NK-92 treated with Interleukin-12 subunit alpha and Interleukin-12 subunit beta, amount 100 ng/mL, for 24 hours (cell line): ENCODE measurements at places on chromosomes 3 and 15.

DNA sequence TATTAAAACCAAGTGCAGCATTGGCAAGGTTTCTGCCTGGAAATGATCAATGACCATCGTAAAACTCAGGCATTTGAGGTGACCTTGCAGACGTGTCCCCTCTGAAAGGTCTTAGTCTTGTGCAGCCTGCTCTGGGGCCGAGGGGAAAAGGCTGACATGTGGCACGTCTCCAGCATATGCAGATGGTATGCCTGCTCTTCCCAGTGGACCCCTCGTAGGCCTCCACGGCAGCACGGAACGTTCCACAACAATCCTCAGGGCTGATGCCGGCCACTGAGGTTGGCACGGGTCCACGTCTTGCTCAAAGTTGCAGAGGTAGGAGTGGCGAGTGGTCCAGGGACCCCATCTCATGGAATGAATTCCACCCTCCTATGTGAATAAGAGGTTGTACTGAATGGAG lies 247.5 kb upstream of the LYSMD4 start:
- DNase-seq, result no peak

GRCh38 chr3:131109156-131109555 lies 82.5 kb downstream of the NEK11 start:
- no peak for DNase-seq

GRCh38 chr15:39851500-39852092 lies 68.5 kb downstream of the GPR176 start:
- no peak for DNase-seq

DNA sequence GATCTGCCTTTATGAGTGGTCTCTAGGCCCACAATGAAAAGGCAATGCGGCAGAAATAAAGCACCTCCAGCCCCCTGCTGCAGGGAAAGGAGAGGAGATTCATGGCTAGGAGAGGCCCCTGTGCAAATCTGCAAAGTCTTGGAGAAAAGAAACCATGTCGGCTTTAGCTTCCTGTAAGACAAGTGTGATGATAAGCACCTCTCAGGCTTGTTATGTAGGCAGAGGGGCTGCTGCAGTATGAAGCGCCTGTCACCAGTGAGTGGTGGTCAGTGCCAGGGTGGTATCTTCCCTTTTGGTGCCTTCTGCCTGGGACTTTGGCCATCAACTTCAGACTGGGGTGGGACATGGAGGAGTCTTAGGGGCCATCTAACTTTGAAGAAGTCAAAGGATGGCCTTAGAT lies 59.2 kb upstream of the ARHGEF3 start:
- DNase-seq, result no peak

GRCh38 chr3:193788189-193788991 lies 195.4 kb downstream of the OPA1 start:
- no peak for DNase-seq

DNA sequence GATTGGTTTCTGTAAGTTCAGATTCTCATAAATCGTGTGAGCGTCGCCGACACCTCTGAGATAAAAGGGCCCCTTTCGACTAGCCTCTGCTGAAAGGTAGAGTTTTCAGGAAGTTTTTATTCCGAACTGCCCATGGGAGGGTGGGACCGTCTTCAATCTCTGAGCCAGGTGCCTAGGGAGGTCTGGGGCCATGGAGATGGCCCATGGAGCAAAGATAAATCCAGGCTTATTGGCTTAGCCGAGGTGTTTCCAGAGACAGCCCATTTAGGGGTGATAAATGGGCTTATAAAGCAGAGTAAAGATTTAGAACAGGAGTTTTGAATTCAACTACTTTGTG lies 442 bp downstream of the QTRT2 start:
- no peak for DNase-seq

DNA sequence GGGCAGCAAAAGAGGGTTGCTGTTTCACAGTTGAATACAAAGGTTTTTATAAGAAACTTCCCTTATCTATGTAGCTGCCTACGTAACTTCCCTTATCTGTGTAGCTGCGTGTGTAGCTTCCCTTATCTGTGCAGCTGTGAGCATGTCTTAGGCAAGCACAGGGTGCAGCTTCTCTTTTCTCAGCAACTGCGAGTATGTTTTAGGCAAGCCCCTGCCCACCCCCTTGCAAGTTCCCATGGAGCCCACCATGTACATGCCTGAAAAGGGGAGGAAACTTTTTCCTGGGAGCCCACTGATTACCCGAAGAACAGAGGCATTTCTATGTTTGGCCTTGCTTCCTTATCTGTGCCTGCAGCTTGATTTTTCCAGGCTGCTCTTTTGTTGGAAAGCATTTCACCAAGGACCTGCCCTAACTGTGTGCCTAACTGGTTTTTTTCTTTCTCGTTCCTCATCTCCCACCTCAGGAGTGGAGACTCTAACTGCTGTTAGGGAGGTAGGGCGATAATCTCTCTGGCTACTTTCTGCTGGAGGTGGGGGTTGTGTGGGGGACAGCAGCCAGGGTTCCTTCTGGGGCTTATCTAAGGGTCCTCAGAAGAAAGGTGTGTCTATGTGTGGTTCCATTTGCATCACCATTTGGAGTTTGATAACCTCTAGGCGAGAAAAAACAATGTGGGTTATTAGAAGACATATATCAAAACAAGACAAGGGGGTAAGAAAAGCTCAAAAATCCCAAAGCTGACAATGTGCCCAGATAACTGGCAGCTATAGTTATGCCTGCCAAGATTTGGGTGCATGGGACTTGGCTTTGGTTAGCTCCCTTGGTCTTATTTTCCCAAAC lies 26.0 kb downstream of the SORD start:
- DNase-seq, result no peak

DNA sequence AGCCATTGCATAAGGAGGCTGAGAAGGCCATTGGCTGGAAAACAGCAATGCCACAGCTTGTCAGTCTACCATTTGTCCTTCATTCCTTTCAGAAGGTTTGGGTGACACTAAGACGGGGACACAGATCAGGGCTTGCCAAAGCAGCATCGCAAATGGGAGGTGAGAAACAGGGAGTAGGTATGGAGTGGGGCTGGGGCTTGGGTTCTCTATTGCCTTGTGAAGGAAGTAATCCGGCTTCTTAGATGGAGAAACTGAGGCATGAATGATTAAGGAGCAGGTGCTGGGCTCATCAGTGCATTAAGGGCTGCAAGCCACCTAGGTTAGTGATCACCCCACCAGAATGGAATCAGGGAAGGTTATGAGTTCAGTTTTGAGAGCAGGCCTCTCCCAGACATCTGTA lies 115.6 kb upstream of the NMNAT3 start:
- DNase-seq, result no peak

GRCh38 chr3:160393346-160394008 lies 5.5 kb downstream of the IFT80 start:
- DNase-seq, result no peak

GRCh38 chr3:187618722-187619121 lies 51.5 kb downstream of the SST start:
- no peak for DNase-seq

GRCh38 chr3:107629566-107629965 lies 106.8 kb downstream of the BBX start:
- DNase-seq, result no peak

DNA sequence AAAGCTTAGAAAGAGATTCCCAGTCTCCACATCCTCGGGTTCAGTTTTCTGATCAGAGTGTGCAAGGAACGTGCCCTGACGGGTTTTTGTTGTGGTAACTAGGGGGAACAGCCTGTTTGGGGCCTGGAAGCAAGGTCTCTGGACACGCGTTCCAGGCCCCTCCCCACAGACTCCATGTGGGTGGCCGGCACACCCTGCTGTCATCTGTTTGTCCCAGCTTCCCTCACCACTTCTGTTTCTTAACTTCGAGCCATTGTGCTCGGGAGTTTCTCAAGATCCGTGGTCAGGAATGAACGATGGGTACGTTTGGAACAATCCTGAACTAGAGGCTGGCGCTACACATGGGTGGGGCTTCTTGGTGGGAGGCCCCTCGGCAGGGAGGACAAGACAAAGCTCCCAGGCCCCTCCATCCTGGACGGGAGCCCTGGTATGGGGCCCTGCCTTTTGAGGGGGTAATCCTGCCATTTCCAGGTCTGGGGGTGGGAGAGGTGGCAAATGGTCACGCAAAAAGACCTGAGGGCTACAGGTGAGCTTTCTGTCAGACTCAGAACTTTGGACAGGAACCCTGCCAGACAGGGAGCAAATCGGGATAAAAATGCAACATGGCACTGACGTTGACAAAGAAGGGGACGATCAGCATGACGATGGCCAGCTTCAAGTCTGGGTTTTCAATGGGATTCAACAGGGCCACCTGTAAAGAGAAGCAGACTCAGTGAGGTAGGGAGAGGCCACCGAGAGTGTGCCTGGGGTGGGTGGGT lies 8.5 kb upstream of the MUSTN1 start:
- no peak for DNase-seq

DNA sequence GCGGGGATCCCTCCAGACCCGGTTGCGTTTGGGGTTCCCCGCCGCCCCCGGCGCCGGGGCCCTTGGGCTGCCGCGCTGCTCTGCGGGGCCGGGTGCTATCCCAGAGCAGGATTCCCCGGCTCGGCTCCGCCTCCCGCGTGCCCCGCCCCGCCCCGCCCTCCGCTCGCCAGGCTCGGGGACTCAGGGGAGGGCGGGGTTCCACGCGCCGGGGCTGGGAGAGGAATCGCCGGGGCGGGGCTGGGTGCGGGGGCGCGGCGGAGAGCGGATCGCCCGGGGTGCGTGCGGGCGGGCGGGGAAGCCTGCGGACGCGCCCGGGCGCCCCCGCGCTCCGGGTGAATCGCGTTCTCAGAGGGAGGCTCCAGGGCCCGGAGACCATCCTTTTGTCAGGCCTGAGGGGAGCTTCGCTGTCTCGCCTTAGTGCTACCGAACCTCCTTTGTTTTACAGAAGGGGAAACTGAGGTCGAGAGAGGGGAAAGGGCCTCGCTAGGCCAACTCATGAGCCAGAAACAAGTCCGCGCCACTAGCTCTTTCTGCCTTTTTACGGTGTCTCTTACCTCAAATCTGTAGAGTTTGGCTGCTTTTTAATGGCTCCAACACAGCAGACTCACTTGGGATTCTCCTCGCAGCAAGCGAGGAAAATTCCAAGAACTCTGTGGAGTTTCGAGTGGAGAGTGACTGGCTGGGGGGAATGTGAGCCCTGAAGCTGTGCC lies at the start of gene TMEM158:
Gene TMEM158 (minus strand): TSS at position 82 of the 710 bp plus-strand sequence. CDS start 260 bp downstream, outside the sequence.
- DNase-seq, result no peak

DNA sequence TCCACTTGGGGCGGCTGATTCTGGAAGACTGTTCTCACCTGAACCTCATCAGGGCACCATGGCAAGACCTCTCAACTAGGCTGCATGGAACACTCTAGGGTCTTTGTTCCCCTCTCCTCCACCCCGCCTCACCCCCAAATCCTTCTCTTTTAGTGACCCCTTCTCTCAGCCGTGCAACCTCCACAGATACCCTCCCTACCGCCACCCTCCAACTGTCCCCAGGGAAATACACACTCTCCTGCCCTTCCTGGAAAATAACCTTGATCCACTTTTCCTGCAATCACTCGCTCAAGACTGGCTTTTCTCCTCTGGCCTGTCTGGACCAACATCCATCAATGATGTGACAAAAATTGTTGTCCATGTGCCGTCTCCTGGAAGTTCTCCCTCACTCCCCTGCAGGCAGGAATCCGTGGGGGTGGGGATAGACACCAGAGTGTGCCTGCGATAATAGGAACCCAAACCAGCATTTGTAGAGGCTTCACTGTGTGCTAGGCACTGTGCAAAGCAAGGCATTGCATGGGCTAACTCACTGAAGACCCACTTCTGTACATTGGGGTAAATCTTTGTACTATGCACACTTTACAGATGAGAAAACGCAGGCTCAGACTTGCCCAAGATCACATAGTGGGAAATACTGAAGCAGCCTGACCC lies 160.1 kb upstream of the UBE2E1 start:
- no peak for DNase-seq

DNA sequence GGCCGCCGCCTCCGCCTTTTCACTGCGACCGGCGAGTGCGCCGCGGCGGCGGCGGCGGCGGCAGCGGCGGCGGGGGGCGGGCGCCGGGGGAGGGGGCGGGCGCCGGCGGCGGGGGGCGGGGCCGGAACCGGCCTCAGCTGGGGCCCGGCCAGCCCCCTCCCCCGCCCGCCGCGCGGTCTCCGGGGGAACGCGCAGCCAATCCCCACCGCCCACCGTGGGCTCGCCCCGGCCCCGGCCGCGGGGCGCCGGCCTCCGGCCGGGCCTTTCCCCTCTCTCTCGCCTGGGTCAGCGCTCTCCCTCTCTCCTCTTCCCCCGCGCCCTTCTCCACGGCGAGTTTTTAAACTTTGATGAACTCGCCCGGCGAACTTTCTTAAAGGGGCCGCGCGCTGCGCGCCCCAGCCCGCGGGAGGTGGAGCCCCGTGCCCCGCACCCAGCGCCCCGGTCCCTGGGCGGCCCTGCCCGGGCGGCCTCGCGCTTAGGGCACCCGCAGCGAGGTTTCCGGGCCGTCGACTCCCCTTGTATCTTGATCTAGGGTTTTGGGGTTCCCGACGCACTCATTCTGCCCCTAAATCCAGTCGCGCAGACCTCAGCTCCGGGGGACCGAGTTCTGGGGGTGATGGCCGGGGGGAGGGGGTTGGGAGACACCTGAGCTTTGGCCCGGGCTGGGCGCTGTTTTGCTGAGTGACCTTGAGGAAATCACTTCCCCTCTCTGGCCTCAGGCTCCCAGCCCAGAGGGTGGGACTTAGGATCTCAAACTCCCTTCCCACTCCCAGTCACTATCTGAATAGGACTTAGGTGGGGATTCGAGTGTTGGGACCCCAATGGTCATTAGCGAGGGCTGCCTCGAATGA lies at the start of gene RBPMS2:
Gene RBPMS2 (minus strand): TSS at position 39 of the 851 bp plus-strand sequence. CDS start 270 bp downstream, outside the sequence.
- DNase-seq, result no peak

- DNase-seq, result no peak
Measured at GRCh38 chr3:75814797-75815196, 29.4 kb upstream of the ZNF717 start.

DNA sequence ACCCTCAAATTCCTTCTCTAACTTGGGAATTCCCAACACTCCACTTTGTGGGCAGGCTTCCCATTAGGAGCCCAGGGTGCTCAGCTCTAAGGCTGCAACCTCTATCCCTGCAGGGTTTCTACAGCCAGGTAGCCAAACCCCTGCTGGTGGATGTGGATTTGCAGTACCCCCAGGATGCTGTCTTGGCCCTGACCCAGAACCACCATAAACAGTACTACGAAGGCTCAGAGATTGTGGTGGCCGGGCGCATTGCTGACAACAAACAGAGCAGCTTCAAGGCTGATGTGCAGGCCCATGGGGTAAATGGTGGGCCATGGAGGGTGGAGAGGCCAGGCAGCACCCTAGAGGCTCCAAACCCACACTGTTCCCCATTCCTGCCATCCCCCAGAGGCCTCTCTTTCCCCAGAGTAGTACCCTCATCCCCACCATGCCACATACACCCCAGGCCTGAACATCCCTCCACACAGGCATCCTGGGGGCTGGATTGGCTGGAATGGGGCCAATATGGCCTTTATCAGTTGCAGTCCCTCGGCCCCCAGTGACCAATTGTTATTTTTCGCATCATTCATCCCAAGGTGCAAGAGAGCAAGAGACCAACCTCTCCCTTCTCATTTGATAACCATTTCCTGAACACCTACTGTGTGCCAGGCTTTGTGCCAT lies 7.7 kb downstream of the ITIH1 start:
- no peak for DNase-seq

GRCh38 chr3:115502128-115502527 lies 121.2 kb upstream of the GAP43 start:
- no peak for DNase-seq

GRCh38 chr3:52384019-52384761 lies 60.7 kb downstream of the SEMA3G start:
- DNase-seq, result no peak

GRCh38 chr3:131655070-131655690 lies 152.4 kb upstream of the MRPL3 start:
- DNase-seq, result no peak

GRCh38 chr3:9685216-9686049 lies 18.2 kb upstream of the CPNE9 start:
- no peak for DNase-seq

- no peak for DNase-seq
Measured at GRCh38 chr3:184345317-184346144, 8.1 kb downstream of the FAM131A start.
